ENCODE measurements at places on chromosomes 7 and 10. TPM values are rescaled to one million over a fixed set of nuclear protein-coding genes. Genes with fewer than 3 reads are reported as not detected.

Gene ANXA8L1
- 0.04 TPM for total RNA-seq

Gene PRSS37
- total RNA-seq, result not detected

Gene TRIM50
- not detected for total RNA-seq

Gene COL28A1
- total RNA-seq, result not detected

Gene CYP2C19
- total RNA-seq, result not detected

Gene BAMBI
- 4.8 TPM for total RNA-seq

Gene ZNF425
- 0.73 TPM for total RNA-seq

Gene GATA3
- 0.25 TPM for total RNA-seq

Measured in pulmonary artery endothelial cell (primary cell).